ENCODE measurements at places on chromosomes 3 and 15.

DNA sequence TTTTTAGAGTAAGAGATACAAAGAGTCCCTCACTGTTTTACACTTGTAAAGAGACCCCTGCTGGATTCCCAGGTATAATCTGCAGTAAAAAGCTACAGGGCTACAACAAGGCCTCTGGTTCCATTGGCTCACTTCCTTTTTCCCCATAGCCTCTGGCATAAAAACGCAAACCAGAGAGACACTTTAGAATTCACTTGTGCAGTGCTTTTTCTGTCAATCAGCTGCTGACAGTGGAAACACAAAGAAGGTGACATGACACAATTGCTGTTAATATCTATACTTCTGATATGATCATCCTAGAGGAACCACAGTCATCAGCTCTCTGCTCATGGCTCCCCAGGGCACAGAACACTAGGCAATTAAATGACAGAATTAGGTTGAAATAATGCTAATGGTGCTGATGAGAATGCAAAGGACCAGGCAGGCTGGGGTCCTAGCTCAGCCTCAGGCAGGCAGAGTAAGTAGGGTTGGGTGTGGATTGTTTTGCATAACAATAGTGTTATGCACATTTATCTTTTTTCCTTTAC lies 667.9 kb upstream of the CFAP20DC start:
- no peak for DNase-seq

DNA sequence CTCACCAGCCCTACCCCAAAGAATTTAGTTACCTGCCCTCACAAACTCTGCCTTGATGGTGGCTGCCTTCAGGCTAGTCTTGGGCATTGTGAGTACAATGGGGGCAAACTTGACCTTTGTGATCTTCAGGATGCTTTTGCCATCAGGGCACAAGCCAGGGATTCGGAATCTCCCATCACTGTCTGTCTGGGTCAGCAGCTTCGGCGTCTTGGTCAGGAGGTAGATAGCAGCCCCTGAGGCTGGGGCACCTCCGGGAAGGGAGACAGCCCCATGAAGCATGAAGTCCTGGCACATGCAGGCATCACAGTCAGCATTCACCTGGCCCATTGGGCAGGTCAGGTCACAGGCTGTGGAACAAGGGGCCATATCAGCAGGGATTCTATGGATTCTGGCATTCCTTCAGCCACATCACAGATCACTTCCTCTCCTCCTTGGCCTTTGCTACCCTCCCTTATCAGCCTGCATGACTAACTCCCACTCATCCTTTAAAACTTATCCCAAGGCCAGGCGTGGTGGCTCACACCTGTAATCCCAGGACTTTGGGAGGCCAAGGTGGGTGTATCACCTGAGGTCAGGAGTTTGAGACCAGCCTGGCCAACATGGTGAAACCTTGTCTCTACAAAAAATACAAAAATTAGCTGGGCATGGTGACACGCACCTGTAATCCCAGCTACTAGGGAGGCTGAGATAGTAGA lies 6.9 kb downstream of the CILP start:
- DNase-seq = no peak

DNA sequence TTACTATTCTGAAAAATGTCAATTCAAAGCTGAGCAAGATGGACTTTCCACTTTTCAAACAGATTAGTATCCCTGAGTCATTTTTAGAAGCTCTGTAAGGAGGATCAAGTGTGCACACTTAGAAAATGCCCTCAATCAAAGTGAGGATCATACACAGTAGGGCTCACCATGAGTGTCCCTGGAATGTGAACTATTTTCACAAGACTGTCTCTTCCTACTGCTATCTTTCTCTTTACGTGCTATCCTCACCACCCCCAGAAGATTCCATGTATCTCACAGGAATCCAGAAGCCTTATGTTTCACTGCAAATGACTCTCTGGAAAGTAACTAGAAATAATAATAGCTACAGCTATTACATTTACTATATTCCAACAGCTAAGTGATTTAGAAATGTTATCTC lies 349.9 kb upstream of the TGFBR2 start:
- DNase-seq = no peak

- DNase-seq = no peak
Measured at GRCh38 chr3:177673112-177673914, 476.0 kb upstream of the TBL1XR1 start.

- DNase-seq = no peak
Measured at GRCh38 chr15:70252056-70252950, 154.6 kb upstream of the TLE3 start.

- no peak for DNase-seq
Measured at GRCh38 chr3:117691526-117691925, 981.9 kb downstream of the TUSC7 start.

- DNase-seq = no peak
Measured at GRCh38 chr15:77782691-77783090, 150.0 kb upstream of the LINGO1 start.

DNA sequence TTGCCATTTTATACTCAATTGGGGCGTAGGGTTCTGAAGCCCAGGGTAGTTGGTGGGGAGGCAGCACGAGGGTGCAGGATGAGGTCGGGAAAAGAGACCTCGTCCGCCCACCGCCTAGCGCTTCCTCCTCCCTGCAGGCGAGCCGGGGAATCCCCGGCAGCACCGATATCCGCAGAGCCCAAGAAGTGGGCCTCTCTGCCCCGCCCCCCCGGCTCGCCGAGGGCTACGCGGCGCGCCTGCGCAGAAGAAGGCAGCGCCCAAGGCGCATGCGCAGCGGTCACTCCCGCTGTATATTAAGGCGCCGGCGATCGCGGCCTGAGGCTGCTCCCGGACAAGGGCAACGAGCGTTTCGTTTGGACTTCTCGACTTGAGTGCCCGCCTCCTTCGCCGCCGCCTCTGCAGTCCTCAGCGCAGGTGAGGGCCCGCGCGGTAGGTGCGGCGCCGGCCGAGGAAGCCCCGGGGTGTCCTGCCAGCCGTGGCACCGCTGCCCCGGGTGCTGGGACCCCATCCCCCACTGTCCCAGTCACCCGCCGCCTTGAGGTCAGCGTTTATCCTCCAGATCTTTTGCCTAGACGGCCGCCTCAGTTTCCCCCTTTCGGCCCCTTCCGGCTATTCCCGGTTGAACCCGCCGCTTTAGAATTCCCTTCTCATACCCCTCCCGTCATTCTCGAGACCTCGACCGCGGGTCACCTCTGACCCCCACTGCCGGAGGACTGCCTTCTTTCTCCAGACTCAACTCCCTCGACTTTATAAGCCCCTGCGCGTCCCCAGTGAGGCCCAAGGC lies at the start of gene ALAS1:
Gene ALAS1 (plus strand): TSS at position 319 of the 784 bp plus-strand sequence. CDS start 1,082 bp downstream, outside the sequence.
- DNase-seq = peak; percentile 95

GRCh38 chr3:187430576-187430975 lies 62.4 kb downstream of the RTP4 start:
- no peak for DNase-seq

- DNase-seq = no peak
Measured at GRCh38 chr15:45645026-45645980, 10.5 kb downstream of the SQOR start.

GRCh38 chr15:88696254-88696653 lies 57.4 kb downstream of the ISG20 start:
- DNase-seq = no peak

- no peak for DNase-seq
Measured at GRCh38 chr3:12681089-12681942, 17.4 kb upstream of the RAF1 start.

DNA sequence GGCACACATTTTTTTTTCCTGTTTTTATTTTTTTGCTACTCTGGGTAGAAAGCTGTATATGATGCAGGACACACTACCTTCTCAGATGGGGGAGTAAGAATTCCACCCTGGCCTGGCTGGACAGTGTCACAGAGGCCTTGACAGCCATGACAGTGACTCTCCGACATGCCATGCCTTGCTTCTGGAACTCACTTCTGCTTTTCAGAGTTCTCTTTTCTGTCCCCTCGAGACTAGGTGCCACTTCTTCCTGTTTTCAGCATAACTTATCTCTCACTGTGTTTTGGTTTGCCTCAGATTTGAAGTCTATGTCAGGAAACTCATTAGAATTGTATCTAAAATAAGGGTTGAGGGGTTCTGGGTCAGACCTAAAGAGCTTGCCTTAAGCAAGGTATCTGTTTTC lies 69.1 kb upstream of the SEC13 start:
- no peak for DNase-seq

GRCh38 chr3:184260724-184261269 lies 556 bp downstream of the CAMK2N2 start:
- no peak for DNase-seq

DNA sequence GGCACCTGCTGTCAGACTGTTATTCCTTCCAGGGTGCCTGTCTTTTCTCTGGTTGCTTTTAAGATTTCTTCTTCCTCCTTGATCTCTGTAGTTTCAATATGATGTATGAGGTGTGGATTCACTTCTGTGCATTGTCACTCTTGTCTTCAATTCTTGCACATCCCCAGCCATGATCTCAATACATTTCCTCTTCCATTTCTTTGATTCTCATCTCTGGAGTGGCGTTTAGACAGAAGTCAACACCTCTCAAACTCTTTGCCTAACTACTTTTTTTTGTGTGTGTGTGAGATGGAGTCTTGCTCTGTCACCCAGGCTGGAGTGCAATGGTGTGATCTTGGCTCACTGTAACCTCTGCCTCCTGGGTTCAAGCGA lies 224.4 kb upstream of the LYSMD4 start:
- DNase-seq = no peak

DNA sequence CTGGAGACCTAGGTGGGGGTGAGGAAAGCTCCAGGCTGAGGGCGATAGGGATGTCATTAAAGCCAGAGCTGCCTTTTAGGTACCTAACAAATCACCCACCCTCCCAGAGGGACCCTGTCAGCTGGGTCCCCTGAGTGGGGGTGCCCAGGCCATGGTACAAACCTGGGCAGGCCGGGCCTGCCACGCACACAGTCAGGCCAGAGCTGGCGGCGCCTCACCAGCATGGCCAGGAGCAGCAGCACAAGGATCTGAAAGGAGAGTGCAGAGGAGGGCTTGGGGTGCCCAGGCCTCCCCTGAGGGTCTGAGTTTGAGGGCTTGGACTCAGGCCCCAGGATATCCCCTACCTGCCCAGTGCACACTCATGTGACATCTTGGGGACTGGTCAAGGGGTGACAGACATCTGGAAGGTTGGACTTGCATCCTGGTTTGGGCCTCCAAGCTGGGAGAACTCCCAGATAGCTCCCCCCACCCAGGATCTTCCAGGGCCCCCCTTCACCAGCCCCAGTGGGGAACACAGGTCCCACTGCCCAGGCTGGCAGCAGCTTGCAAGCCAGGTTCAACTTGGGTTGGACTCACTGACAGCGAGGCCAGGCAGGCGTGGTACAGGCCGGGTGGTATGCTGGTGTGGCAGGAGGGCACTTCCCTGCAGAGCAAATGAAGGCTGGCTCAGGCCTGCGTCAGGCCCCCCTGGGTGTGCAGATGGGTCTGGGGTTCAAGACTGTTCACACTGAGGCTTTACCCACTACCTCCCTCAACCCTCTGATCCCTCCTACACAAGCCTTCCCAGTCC lies 5.2 kb downstream of the STRA6 start:
- no peak for DNase-seq

DNA sequence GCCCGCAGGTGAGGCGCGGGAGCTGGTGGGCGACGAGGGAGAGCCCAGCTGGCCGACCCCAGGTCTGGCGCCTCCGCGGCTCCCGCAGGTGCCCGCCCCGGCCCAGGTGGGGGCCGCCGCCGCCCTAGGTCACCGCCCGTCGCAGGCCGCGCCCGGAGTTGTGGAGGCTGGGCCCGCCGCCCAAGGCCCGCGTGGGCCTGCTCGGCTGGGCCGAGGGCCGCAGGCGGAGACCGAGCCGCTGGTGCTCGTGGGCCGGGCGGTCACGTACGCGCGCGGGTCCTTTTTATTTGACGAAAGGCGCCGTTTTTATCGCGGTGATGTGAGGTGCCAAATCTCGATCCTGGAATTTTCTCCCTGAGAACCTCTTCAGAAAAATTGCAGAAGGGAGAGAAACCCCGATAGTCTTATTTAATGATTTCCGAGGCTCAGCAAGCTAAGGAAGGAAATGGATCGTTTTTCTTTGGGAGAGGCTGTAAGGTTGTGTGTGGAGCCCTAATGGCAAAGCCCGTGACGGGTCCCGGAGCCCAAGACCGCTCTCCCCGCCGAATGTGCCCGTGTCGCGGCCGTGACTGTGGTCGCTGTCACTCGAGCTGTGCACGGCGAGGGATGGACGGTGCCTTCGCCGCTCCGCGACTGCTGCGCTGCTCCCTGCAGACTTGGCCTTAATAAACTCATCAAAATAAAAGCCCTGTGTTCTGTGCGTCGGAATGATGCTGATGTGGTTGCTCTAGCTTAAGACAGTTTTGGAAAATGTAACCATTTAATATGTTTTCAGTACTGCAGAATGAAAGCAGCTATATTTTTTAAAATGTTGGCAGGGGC lies 612 bp downstream of the APPL1 start:
- DNase-seq = peak; percentile 22

DNA sequence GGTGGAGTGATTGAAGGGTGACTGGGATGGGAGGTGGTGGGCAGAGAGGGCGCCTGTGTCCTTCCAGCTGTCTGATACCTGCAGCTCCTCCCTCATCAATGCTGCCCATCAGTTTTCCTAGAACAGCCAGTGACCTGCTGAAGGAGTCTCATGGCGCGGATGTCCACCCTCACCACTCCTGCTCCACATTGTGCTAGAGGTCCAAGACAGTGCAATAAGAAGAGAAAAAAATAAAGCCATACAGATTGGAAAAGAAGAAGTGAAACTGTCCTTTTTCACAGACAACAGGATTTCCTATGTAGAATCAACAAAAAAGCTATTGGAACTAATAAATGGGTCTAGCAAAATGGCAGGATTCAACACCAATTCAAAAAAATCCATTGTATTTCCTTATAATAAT lies 7.4 kb downstream of the ZDHHC19 start:
- no peak for DNase-seq

DNA sequence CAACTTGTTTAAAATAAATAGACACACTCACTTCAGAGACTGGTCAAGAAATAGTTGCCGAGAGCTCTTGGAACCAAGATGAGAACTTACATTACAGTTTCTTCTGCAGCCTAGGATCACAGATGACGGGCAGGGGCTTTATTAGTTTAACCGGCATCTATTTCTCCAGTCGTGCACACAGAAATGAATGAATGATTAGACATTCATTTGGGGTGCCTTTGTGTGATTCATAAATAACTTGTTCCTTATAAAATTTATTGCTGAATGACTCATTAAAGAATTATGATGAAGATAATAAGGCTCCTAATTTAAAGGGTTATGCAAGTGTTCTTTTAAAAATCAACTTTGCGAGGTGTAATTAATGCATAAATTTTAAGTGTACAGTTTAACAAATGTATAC lies 20.8 kb downstream of the NFKBIZ start:
- DNase-seq = no peak

- no peak for DNase-seq
Measured at GRCh38 chr3:149366941-149367840, 10.3 kb downstream of the TM4SF1 start.

- DNase-seq = no peak
Measured at GRCh38 chr3:143832433-143832832, 15.8 kb downstream of the SLC9A9 start.

DNA sequence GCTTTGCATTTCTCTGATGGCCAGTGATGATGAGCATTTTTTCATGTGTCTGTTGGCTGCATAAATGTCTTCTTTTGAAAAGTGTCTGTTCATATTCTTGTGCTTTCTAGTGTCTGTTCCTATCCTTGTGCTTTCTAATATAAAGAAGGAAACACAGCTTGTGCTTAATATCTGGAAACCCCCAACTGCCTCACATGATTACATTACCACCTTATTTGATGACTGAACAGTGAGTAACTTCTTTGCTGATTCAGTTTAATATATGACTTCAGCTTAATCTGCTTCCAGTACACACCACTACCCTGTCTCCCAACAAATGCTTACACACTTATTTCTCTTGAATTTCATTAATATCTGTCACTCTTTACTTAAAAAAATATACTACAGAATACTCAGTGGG lies 835.1 kb downstream of the EDEM1 start:
- no peak for DNase-seq
